ENCODE measurements at places on chromosomes 6 and 20.

DNA sequence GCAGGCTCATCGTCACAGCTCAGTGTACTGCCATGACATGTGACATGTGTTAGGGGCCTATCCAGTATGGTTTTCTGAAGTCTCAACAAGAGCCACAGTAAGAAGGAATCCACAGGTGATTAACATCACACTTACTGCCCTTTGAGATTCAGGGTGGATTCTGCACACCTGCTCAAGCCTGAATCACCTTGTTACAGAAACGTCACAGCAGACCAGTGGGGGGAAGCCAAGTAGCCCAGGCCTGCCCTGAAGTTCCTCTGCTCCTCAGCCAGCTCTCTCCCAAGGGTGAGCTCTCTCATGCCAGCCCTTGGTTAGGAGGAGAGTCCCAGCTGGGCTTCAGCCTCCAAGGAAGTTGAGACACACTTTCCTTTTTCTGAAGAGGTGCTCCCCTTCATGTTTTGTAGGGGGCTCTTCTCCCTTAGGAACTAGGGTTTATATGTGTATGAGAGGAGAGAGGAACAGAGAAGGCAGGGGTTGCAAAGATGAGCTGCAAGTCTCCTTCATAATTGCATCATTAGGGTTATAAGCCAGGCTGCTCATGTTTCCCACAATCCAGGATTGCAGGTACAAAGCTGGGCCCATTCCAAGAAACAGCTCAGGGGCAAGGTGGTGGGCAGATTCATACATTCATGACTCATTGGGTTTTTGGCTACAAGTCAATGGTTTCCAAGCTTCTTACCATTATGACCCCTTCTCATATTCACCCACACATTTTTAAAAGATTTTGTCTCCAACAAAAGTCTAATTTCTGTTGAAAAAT, 11.6 kb downstream of the GSS start:
- DNase-seq: no peak

GRCh38 chr20:37430778-37431460, 85.0 kb downstream of the SRC start:
- no peak for DNase-seq

DNA sequence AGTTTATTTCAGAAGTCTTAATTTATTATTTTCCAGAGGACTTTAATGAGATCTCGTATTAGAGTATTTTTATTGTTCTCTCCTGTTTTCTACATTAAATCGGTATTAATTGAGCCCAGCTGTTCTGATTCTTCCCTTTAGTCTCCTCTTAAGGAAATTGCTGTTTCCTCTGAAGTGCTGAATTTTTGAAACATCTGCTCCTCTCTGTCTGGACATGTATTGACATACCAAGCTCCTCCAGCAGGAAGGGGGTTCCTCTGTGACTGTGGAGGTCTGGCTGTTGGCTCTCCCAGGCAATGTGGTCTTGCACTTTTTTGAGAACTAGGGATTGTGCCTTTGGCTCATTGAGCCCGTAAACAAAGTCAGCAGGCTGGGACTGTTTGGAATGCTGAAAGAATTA, 74.9 kb downstream of the MAP3K4 start:
- no peak for DNase-seq

GRCh38 chr6:55379895-55380294, 52.6 kb downstream of the GFRAL start:
- no peak for DNase-seq

DNA sequence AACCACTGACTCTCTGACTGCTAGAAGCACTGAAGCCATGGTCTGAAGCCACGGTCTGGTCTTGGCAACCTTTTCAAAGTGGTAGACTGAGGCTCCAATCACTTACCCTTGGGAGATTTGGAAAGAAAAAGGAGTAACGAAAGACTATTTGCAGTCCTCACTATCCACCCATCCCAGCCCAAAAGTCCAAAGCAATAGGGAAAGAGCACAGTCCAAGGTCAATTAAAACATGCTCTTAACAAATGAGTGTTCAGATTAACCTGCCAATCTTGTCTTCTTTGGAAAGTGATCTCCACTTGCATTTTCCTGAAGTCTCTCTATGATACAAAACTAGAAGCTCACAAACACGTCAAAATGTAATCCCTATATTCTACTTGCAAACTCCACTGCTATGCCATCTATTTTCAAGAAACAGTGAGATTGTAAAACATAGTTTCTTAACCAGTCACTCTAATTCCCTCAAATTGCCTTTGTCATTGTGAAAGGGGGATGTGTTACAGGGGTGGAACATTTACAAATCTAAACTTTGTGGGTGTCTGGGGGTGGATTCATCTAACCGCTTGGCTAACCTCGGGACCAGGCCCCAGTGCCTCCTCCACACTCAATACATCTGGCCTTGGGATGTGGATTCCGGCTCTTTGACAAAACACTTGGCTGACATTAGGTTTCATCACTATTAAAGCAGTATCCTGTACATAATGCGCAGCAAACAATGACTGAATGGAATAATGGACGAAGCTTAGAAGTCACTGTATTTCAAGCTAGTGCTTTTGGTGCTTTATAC, 56.4 kb downstream of the B4GALT5 start:
- DNase-seq: no peak

DNA sequence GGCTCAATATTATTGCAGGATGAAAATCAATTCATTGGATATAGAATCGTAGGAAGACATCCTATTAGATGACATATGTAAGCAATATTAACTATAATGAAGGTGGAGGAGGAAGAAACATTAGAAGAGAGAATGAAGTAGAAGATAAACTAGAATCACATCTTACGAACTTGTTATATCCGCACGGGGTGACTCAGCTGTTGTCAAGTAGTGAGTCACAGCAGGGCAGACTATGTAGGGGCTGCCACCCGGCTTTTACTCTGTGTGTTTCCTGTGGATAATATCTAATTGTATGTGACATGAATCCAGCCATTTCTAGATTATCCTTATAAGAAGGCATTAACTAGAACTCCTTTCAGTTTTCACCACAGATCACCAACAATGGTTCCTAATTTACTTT, 520.2 kb downstream of the DOK5 start:
- DNase-seq: no peak

DNA sequence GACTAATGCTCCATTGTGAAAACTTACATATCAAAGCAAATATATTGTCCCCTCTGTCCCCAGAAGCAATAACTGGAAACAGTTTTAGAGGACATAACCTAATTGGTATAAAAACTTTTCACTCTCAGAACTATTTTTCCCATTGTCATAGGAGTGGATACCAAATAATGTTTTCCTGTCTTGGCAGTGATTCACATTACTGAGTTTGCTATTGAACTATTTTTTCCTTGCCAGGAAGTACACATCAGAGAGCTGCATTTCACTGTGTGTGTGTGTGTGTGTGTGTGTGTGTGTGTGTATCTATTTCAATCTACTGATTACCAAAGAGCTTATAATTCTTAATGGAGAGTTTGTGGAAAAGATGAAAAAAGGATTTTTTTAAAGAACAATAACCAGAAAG, 45.4 kb downstream of the AKAP12 start:
- no peak for DNase-seq

DNA sequence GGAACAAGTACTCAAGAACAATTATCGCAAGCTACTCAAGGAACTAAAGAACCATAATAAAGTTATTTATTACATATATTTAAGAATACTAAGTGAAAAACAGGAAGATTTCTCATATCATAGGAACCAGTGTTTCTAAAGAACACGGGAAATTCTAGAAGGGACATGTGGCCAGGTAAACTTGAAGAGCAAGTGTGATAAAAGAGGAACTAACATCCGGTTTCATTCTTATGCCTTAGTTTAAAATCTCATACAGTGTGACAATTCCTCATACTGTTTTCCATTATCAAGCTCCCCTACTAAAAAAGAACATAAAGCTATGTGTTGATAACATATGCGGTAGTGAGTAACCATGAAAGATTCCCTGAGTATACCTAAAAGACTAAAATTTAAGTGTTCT, 163.5 kb upstream of the SHLD1 start:
- no peak for DNase-seq

DNA sequence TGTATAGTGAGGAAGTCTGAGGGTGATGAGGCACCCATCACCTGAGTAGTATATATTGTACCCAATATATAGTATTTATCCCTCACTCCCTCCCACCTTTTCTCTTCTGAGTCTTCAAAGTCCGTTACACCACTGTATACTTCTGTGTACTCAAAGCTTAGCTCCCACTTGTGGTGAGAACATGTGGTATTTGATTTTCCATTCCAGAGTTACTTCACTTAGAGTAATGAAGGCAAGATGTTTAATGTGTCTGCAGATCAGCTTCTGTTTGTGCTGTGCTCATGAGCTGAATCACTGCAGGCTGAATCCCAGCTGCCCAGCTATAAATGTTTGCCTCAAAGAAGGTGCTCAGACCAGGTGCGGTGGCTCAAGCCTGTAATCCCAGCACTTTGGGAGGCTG, 139.3 kb upstream of the FOXA2 start:
- no peak for DNase-seq

- DNase-seq: no peak
These were observed 64.0 kb downstream of the BLOC1S5 start for GRCh38 chr6:8000188-8000596.

DNA sequence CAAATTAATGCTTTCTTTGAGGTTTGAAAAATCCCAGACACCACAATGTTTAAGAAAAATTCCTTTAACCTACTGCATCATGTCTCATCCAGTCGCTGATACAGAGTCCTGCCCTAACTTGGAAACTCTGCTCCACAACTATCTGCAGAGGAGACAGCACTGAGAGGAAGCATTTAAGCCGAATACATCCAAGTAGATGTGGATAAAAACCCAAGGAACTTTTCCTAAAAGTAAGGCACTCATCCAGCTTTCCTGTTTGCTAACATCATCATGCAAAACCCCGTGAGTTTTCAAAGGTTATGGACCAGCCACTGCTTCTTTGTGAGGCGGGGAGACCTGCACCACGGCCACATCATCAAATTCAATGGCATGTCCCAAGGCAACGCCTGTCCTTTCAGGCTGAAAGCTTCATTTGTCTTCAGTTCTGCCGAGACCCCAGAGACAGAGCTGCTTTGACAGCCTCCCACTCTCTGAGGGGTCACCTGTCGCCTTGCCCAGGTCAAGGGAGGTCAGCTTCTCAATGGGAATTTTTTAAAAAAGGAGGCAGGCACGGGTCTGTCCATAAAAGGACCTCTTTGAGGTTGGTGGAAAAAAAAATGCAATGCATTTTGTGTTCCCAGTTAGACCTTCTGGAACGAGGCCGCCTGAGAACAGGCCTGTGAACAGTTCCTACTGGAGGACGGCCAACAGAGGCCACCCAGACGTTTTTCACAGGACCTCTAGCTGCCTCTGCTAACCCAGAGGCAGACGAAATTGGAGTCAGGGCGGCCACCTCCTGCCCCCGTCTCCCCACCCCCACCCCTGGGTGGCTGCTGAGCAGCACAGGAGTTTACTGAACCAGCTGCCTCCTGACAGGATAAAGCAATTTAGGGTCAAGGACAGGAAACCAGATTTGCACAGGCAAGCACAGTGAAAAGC, 142.5 kb upstream of the HDDC2 start:
- DNase-seq: no peak

DNA sequence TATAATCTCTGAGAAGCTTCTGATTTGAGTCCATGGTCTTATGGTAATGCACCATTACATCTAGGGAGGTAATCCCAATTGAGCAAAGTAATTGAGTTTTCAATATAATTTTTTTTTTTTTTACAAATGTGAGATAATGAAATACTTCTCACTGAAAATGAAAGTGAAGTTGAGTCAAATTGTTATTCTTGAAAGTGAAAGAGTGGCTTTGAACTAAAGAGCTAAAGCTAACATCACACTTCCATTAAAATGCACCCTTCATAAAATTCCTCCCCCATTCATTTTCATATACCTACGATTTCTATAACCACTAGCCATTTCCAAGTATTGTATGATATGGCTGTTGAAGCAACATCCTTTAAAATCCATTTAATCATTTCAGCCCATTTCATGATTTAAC, 149.1 kb upstream of the IMPG1 start:
- DNase-seq: no peak

DNA sequence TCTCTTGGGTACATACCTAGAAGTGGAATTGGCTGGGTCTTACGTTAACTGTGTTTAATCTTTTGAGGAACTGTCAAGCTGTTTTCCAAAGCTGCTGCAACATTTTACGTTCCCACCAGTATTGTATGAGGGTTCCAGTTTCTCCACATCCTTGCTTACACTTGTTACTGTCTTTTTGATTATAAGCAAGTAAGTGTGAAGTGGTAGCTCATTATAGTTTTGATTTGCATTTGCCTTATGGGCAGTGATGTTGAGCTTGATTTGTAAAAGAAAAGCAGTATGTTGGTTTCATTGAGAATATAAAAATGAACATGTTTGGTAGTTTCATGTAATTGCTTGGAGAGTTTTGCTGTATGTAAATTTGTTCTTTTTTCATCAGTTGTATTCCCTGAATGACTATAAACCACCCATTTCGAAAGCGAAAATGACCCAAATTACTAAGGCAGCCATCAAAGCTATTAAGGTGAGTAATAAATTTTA, 40.4 kb downstream of the SCAF8 start:
- no peak for DNase-seq

DNA sequence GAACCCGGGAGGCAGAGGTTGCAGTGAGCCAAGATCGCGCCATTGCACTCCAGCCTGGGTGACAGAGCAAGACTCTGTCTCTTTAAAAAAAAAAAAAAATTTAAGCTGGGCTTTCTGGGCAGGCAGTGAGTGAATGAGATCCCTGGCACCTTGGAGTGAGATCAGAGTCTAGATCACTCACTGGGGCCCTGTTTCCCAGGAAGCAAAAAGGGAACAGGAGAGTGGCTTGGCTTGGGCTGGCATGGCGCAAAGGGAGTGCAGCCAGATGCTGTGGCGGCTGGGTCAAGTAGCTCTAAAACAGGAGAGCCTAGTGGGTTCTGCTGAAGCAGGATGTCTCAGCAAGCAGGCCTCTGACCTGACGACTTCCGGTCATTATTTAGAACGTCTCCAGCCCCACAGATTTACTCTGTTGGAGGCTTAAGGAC, 10.4 kb downstream of the PLCG1 start:
- DNase-seq: no peak

DNA sequence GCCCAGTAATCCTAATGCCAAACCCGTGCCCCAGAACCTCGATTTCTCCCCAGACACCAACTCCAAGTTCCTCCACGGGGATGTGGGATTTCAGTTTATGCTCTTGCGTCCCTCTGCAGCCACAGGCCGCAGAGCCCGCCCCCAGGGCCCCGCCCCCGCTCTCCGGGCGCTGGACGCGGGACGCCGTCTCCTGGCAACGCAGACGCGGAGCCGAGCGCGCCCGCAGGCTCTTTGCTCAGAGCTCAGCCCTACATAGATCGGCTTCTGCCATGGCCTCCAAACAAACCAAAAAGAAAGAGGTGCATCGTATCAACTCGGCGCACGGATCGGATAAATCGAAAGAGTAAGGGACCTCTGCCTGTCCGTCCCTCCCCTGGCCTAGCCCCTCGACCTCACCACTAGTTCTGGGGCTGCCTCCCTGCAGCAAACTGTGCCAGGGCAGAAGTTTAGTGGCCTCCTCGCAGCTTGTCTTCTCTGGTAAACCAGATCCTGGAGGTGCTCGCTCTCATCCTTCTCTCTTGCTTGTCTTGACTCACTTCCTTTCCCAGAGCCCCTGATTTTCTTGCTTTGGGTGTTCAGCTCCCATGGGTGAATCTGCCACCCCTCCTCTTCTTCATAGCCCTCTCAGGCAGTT, at the start of gene ADGB:
Gene ADGB, plus strand, starts transcription at position 201 of the 634 bp plus-strand sequence. Its CDS starts 69 bp downstream, at position 270.
- DNase-seq: no peak

GRCh38 chr20:63978319-63979228, 868 bp downstream of the SAMD10 start:
- DNase-seq: peak; percentile 57
